ENCODE measurements at places on chromosomes 2 and 18.
A peak's percentile ranks its signal among the peaks of the same experiment; 100 is the strongest.

GRCh38 chr2:163264341-163264740, 425.8 kb upstream of the KCNH7 start:
- no peak for DNase-seq

GRCh38 chr2:196277002-196277401, 105.6 kb upstream of the STK17B start:
- no peak for DNase-seq

DNA sequence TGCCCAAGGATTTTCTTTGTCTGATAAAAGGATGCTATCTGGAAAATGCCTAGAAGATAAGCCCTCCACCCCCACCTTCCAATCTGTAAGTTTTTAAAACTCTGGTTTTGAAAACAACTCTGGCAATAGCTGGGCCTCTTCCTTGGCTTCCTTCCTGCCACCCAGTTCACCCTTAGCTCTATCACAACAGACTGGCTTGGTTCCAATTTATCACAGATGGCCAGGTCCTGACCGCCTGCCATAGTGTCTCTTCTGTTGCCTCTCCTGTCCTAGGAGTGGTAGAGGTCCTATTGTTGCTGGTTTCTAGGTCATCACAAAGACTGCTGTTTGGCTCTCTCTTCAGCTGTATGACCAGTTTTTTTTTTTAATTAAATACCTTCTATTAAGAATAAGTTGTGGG, 1727.9 kb upstream of the SLC39A10 start:
- DNase-seq: no peak

GRCh38 chr2:136135921-136136906, 18.3 kb upstream of the CXCR4 start:
- no peak for DNase-seq

DNA sequence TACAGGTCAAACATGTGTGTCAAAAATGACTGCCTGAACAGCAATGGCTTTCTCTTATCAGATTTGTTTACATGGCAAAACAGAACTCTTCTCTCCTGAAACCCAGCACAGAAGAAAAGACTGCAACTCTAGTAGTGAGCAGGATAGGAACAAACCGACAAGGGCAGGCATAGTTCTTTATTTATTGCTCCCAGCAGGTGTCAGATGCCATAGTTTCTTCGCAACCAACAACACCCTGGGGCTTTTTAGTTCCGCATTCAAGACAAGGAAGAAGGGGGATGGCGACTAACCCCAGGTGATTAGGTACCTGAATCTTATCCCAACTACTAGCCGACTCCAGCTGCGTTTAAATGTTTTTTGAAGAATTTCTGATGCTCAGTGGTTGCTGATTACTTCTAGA, 367.5 kb upstream of the FIGN start:
- DNase-seq: no peak

DNA sequence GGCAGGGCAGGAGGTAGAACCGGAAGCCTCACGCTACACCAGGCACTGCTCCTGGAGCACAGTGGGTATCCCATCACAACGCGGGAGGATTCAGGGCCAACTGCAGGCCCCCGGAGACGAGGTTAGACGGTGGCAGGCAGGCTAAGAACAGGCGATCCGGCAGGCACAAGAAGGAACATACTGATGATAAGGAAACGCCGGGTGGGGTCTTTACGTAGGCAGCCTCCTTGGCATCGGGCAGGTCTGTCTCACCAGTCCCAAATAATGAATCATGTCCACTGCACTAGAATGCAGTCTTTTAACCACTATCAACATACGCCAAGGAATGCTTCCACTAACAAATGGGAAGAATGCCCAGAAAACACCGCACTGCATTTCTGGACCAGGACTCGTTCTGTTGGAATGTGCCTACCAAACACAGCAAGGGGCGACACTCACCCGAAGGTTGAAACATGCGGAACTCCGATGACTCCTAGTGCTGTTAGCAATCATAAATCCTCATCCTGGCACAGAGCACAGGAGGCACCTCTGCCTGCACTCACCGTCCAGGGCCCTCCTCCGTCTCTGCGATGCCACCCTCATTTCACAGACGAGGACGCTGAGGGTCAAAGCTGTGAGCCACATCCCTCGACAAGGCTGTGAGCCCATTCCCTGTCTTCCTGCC, 35.2 kb downstream of the ZNF516 start:
- DNase-seq: peak; percentile 73

- peak; percentile 34 for DNase-seq
Measured at GRCh38 chr2:85269959-85270358, 57.8 kb downstream of the TGOLN2 start.

DNA sequence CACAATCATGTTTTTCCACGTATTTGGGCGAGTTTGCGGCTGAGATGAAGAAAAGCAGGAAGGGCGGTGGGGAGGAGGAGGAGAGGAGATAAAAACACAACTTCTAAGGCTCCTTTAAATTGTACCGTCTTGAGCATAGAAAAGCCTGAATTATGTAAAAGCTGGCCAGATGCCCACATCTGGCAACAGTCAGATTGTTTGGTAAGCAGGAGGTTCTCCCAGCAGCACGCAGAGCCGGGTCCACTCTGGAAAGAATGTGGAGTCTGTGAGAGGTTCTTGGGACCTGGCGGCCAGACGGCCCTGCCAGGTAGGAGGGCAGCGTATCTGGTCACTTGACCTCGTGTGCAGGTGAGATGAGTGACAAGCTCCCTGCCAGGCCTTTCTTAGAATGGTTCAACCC, 215.3 kb upstream of the APCDD1 start:
- DNase-seq: peak; percentile 65

GRCh38 chr2:217838409-217838831, 164.4 kb downstream of the TNS1 start:
- DNase-seq: no peak

GRCh38 chr2:110828330-110828729, 96.0 kb downstream of the ACOXL start:
- DNase-seq: no peak

GRCh38 chr2:136319237-136319636, 201.3 kb upstream of the CXCR4 start:
- DNase-seq: no peak

GRCh38 chr2:122636097-122636496, 880.6 kb downstream of the TSN start:
- no peak for DNase-seq

- no peak for DNase-seq
Measured at GRCh38 chr2:235587202-235587601, 93.4 kb downstream of the AGAP1 start.

DNA sequence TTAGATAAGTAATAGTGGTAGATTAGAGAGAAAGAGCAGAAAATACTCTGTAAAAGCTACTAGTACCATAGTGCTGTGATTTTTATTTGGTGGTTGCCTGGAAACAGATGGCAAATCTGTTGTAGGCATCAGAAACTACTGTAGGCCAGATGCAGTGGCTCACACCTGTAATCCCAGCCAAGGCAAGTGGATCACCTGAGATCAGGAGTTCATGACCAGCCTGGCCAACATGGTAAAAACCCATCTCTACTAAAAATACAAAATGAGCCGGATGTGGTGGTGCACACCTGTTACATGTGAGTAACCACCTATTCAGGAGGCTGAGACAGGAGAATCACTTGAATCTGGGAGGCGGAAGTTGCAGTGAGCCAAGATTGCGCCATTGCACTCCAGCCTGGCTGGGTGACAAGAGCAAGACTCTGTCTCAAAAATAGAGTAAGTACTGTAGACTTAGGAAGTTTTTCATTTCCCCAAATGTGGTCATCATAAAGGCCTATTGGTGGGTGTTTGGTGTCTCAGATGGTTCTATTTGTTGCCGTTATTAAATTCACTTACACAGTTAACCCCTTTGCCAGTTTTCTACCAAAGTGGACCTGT, 79.6 kb downstream of the SPTBN1 start:
- no peak for DNase-seq

GRCh38 chr18:9647496-9648323, 33.4 kb upstream of the PPP4R1 start:
- DNase-seq: no peak

GRCh38 chr18:44997174-44997573, 316.5 kb downstream of the SETBP1 start:
- no peak for DNase-seq

DNA sequence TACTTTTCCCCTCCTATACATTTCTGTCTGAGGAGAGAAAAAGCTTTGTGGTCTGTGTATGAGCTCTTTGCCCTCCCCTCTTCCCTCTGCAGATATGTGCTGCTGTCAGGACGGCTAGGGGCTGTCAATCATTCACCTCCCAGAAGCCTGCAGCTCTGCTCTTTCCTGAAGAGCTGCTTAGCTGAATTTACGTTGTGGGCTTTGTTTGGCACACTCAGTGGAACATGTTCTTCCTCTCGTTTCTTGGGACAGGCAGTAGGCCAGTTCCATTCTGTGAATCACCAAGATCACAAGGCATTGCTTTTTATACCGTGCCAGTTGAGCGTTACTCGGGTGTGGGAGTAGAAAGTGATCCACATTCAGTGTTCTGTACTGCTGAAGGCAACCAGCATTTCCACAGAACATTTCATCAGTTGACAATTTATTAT, 136.7 kb downstream of the LAMA3 start:
- DNase-seq: peak; percentile 81

DNA sequence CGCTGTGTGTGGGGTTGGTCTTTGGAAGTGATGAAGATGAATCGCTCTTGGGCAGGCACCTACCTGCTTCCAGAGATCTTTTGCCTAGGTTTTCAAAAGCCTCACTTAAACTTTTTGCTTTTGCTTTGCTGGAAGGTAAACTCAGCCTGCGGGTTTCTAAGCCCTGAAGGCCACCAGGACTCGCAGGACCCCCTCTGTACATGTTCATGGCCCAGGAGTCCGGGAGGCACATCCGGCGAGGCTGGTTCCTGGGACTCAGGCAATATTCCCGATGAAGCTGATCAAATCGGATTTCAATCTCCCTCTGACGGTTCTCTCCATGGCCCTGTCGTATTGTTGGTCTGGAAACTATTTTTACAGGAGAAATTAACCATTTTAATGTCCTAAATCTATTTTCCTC, 13.2 kb downstream of the HJURP start:
- DNase-seq: no peak

DNA sequence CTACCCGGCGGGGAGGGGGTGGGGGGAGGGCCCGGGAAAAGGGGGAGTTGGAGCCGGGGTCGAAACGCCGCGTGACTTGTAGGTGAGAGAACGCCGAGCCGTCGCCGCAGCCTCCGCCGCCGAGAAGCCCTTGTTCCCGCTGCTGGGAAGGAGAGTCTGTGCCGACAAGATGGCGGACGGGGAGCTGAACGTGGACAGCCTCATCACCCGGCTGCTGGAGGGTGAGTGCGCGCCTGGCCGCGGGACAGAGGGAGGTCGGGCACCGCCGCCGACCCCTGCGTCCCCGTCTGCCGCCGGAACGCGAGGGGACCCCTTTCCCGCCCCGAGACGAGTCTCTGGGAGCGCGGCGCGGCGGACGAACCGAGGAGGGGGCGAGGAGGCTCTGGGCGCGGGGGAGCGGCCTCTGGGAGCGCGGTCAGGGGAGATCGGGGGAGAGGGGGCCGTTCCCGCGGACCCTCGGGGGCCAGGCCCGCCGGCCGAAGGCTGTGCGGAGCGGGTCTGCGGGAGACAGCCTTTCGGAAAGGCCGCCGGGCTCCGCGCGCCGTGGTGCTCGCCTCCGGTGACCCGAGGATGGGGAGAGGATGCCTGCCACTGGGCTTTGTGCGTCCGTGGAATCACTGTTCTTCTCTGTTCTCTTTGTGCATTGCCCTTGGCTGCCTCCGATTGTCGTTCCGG, 463 bp downstream of the PPP1CB start:
- DNase-seq: no peak

DNA sequence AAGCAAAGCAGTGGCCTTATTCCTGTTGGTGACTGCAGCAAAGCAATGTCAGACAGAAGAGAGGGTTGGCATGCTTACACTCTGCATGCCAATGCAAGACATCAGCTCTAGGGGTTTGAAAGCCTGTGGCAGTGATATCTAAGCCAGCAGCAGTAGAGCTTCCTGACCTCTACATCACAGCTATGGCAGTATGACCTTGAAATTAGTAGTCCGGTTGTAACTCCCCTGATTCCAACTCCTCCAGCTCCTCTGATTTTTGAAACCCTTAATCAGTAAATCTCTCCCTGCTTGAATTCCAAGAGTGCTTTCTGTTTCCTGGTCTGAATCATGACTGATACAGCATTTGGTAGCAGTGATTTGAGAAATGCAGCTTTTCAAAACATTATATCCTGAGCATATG, 60.0 kb upstream of the LRP1B start:
- DNase-seq: no peak

DNA sequence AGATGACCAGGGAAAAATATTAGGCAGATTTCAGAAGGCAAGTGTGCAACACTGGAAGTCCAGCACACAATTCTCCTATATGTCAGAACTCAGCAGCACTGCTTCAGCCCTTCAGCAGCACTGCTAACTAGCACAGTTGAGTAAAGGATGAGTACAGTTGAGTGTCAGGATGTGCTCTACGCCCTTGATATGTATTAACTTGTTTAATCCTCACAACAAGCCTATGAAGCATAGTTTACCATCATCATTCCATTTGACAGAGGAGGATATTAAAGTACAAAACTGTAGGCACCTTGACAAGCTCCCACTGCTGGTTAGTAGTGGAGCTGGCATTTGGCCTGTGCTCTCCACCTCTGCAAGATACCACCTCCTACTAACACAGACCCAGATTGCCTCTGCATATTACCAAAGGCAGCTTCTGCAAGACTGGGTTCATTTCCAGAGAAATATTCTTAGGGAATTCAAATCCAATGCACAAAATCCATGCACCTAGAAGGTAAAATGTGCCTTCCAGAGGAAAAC, 230.8 kb downstream of the ANAPC1 start:
- no peak for DNase-seq

DNA sequence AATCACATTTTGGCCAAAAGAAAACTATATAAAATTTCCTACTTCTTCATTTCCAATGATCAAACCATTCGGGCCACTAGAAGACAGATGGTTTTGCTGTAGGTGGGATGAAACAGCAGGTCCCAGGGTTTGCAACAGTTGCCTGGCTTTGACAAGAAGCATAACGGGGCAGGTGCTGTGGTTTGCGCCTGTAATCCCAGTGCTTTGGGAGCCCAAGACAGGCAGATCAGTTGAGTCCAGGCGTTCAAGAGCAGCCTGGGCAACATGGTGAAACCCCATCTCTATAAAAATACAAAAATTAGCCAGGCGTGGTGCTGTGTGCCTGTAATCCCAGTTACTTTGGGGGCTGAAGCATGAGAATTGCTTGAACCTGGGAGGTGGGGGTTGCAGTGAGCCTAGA, 81.4 kb upstream of the XPO1 start:
- no peak for DNase-seq

All from uterus (tissue), 4 donors.